Stimulated activated CD4-positive, alpha-beta T cell treated with anti-CD3 and anti-CD28 coated beads, TNF-alpha, amount 100 ng/mL, for 24 hours (primary cell): ENCODE measurements at places on chromosomes 2 and 18.

- no peak for DNase-seq
Measured at GRCh38 chr18:4672162-4672561, 217.1 kb upstream of the DLGAP1 start.

DNA sequence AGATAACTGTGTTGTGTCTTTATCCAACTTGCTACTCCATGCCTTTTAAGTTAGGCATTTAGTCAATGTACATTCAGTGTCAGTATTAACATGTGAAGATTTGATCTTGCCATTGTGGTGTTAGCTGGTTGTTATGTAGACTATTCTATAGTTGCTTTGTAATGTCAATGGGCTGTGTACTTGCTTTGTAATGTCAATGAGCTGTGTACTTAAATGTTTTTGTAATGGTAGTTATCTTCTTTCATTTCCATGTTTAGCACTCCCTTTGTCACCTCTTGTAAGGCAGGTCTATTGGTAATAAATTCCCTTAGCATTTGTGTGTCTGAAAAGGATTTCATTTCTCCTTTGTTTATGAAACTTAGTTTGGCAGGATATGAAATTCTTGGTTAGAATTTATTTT, 53.4 kb downstream of the MC4R start:
- no peak for DNase-seq

- no peak for DNase-seq
Measured at GRCh38 chr2:11674983-11675382, 5.0 kb upstream of the NTSR2 start.

DNA sequence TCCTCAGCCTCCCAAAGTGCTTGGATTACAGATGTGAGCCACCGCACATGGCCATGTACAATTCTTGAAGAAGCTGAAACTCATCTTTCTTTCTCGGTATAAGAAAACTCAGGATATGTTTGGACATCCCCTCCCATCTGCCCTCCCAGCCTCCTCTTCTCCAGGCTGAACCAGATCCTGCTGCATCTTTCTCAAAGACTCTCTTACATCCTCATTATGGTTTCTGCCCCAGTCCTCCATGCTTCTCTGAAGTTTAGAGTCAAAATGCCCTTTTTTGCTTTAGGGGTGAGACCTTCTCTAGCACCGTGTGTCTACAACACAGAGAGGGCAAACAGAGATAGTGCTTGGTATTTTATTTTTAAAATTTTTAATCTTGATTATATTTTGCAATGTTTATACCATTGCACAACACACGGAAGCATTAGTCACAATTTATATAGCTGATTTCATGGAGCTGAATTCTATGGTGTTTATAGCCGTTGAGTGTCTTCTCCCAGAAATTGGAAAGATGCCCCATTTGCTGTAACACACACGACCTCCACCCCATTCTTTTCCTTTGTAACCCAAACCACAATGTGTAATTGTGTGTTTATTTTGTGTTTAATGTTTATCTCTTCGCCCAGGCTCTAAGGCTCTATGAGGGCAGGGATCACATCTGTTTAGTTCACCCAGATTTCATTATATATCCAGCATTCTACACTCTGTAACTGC, 206.0 kb upstream of the TNP1 start:
- DNase-seq = no peak

DNA sequence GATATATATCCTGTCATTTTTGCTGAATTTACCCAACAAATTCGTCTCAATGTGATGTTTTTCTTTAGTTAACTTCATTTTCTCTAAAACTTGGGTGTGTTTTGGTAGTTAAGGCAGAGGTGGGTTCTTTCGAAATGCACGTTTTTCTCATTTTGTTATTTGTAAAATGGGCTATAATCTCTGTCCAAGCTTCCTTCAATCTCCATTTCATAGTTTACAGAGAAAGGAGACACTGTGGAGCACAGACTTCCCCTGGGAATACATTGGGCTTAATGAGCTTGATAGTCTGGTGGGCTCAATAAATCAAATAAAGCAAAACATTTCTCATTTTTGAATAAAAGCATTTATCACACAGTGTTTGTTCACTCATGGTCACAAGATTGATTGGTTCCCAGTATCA, 145.1 kb downstream of the AGPS start:
- no peak for DNase-seq

- DNase-seq = no peak
Measured at GRCh38 chr2:46915281-46915810, at the start of gene MCFD2. Gene MCFD2, minus strand, starts transcription at chr2:46915806. Its CDS starts 6,635 bp downstream, at chr2:46909171.

DNA sequence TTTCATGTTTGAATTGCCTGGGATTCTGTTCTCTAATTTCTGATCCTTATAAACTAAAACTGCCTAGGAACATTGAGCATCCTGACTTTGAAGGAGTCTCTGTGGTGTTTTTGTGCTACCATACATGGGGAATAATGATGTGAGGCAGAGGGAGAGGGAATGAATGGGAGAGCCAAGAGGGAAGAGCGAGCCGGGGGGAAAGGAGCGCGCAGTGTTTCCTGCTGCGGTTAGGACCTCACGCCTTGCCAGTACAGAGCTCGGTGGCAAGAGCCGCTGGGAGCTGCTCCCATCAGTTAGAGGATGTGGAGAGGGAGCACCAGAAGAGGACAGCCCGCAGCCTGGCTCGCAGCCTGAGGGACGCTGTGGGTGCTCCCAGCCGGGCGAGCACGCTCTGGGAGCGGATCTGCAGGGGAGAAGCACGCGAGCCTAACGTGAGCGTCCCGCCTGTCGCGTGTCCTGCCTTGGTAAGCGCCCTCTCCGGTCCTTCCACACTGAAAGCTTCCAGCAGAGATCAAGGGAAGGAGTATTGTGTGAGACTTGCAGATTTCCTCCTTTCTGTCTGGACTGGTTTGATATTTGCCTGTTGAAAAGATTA, 114.7 kb downstream of the FAM210A start:
- no peak for DNase-seq

GRCh38 chr2:32825291-32825712, 121.5 kb upstream of the LTBP1 start:
- no peak for DNase-seq

DNA sequence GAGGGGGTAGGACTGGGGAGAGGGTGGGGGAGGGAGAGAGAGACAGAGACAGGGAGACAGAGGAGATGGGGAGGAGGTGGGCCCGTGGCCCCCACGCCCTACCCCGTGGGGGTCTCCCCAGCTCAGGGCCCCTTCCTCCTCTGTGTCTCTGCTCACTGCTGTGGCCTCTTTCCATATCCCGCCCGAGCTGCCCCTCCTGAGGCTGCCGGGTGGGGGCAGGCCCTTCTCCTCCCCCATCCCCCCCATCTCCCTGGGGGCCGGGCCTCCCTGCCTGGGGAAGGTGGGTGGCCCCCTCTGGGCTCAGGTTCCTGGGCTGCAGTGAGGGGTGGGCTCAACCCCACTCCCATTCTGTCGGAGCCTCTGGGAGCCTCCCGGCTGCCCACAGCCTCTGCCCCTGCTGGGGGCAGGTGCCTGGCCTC, 332 bp upstream of the PDCD1 start:
- DNase-seq = no peak
